ENCODE measurements at places on chromosomes 7 and 10.
A peak's percentile ranks its signal among the peaks of the same experiment; 100 is the strongest.

DNA sequence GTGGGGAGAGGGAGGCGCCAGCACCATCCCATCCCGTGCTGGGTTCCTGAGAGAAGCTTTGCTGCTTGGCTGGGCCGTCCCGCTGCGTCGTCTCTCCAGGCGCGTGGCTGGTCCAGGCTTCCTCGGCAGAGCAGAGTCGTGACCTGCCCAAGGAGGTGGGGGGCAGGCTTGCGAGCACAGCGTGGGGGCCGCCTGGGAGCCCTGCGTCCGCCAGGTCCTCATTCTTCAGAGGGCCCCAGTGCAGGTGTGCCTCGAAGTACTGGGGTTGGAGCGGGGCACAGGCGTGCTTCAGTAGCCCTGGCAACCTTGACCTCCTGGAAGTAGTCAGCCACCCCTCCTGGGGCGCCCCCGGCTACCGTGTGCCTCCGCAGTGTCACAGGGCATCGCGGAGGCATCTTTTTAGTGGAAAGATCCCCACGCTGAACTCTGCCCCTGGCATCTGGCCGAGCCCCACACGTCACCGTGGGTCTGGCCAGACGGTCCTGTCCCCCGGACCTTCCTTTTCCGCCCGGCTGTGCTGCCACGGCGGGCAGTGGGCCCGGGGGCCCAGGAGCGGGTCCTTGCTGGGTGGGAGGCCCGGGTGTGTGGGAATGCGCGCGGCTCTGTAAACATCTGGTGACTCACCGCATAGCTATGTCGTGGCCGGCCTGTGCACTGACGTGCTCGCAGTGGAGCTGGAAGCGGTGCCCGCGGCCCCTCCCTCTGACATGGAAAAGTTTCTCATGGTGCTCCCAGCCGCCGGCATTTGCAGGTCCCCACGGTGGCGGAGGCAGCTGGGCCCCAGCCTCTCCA, 6.4 kb downstream of the MAFK start:
- no peak for DNase-seq

DNA sequence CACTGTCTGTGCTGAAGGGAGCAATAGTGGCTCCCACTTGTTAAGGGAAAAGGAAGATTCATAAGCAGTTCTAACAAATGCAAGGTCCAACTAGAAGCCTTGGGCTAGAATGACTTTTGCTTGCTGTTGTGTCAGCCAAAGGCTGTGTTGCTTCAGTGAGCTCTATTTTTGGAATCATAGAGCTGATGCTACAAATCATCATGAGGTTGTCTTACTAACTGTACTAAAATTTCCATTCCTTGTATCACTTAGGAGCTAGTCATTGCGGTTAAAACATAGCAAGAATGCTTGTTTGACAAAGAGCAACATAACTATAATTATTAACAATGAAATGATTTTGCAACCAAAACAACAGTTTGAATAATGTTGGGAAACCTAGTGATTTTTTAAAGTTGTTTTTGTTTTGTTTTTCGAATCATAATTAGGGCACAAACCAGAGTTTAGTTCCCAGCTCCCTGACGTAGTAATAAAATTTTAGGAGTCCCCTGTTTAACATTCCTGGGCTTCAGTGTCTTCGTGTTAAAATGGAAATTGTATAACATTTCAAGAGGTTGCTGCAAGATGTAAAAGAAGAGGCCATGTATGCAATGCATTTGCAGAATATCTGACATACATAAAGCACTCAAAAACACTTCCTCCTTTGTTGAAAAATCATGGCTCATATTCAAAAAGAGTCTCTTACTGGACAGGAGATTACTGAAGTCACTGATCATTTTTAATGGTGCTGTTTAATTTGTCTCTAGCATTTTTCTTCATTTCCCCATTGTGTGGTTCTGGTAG, 183.4 kb downstream of the MACC1 start:
- DNase-seq = no peak

- DNase-seq = no peak
Measured at GRCh38 chr10:24826009-24826408, 102.3 kb upstream of the ARHGAP21 start.

- peak; percentile 56 for DNase-seq
Measured at GRCh38 chr7:131011976-131012375, 278.0 kb upstream of the KLF14 start.

DNA sequence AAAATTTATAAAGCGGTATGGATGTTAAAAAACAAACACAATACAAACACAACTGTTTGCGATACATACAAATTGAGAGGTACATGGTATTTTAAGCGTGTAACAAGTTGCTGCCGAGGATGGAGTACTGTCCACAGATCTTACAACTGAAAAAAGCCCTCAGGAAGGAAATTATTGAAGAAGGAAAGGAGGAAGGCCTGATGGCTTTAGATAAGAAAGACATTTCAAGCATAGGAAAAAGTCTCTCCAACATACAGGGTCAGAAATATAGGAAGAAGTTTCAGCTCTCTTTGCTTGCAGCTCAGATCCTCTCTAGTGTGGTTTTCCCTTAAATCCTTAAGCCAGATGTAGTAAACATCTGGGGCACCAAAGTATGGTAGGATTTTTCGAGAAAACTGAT, 25.0 kb downstream of the RBM28 start:
- DNase-seq = no peak

GRCh38 chr10:6423004-6423403, 157.1 kb downstream of the PRKCQ start:
- DNase-seq = no peak

DNA sequence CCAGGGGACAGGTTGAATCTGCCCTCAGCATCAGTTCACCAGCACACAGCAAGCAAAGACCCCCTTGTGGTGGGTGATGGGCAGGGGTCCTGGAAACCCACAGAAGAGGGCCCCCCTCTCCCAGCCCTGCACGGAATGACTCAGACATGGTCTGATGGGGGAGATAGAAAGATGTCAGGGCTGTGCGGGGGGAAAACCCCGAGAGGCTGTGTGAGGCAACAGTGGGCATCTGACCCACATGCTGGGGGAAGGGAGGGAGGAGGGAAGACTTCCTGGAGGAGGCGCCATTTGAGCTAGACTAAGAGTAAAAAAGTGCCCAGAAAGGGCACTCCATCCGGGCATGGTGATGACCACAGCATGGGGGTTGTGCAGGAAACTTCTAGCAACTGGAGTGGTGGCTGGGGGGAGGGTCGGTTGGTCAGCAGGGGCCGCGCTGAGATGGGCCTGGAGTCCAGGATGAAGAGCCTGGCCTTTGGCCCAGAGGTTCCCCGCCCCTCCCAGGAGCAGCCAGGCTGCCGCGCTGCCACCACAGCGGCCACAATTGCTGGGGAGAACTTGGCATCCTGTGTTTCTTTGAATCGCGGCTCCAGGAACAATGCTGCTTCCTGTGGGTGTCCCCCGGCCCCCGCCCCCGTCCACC, 2.5 kb downstream of the LFNG start:
- DNase-seq = peak; percentile 76

- no peak for DNase-seq
Measured at GRCh38 chr10:124132876-124133275, 39.5 kb upstream of the CHST15 start.
